Hypothalamus (tissue), 51 donors: ENCODE measurements at places on chromosomes 1 and 21.

GRCh38 chr1:104132382-104132973 is 382.8 kb downstream of the AMY1C start:
- DNase-seq: no peak

GRCh38 chr21:38260426-38260825 is 3.6 kb downstream of the KCNJ15 start:
- no peak for DNase-seq

- no peak for DNase-seq
These were observed 3.7 kb downstream of the DEDD start for GRCh38 chr1:161128591-161129420.

- no peak for DNase-seq
These were observed 18.4 kb downstream of the ERI3 start for GRCh38 chr1:44336668-44337067.

- no peak for DNase-seq
These were observed 35.1 kb downstream of the ARHGAP29 start for GRCh38 chr1:94202241-94202640.

DNA sequence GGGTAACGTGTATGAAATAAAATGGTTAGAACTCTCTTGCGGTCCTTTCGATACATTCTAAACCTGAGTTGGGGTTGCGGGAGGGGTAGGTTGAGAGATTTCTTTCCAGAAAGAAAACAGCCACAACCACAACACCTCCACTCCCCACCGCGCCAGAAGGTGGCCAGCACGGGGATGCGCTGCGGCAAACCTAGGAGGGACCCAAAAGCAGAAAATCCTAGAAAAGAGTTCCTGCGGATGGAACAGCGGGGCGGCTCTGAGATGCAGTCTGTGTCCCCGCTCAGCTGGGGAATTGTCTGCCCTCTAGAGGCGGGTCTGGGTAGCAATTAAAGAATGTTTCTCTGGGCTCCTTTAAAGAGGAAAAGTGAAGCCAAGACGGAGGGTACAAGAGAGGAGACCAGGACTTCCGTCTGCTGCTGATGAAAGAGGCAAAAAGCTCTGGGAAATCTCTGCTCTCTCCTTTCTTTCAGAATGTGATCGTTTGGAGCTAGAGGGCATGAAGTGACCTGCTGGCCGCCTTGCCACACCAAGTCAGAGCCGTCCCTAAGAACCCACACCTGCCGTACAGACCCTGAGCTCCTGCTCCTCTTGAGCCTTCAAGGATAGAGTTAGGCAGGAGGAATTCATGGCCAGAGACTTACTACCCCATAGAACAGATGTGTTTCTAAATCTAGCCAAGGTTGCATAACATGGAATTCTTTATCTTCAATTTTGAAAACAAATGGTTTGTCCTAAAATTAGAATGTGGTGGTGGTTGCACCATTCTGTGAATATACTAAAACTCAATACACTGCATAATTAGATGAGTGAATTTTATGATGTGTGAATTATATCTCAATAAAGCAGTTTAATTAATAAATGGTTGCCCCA is 46.5 kb upstream of the COA6 start:
- no peak for DNase-seq

- no peak for DNase-seq
These were observed 35.7 kb downstream of the DPT start for GRCh38 chr1:168693197-168693871.

DNA sequence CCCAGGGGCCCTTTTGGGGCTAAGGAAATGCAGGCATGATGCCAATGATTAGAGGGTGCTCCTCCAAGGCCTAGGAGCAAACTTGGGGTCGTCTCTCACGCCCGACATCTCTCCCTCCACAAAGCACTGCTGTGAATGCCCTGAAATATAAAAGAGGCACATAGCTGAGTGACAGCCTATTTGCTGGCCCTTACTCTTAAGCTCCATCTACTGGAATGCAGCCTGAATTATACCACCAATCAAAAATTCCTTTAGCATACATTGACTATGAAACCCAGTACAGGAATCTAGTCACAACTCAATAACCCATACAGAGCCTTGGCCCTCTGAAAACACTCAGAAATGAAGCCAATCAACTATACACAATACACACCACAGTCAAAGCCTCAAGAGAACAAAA is 105.5 kb downstream of the LRIG2 start:
- DNase-seq: no peak

DNA sequence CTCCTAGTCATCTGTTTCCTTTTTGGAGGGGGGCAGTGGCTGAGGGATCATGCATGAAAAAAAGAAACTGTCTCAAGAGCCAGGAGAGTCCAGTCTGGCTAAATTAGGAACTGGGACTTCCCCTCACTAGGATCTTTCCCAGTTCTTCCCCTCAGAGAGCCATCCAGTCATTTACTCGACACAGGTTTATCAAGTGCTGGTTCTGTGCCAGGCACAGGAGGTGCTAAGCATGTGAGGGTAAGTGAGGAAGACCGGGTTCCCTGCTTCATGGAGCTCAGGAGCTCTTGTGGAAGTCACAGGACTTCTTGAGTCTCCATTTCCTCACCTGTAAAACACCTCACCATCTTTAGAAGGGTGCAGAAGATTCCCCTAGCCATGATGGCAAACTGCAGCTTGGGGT is 8.6 kb upstream of the NUAK2 start:
- no peak for DNase-seq

- DNase-seq: no peak
These were observed 62.2 kb upstream of the GRIK3 start for GRCh38 chr1:37096523-37096922.

GRCh38 chr1:213984387-213985208 is 3.2 kb upstream of the PROX1 start:
- DNase-seq: no peak

- DNase-seq: no peak
These were observed 9.4 kb downstream of the SLX9 start for GRCh38 chr21:44949161-44949778.

- DNase-seq: no peak
These were observed 62.7 kb upstream of the GPR89A start for GRCh38 chr1:145545055-145545454.

- DNase-seq: no peak
These were observed 74.0 kb downstream of the TLR5 start for GRCh38 chr1:223068900-223069665.

DNA sequence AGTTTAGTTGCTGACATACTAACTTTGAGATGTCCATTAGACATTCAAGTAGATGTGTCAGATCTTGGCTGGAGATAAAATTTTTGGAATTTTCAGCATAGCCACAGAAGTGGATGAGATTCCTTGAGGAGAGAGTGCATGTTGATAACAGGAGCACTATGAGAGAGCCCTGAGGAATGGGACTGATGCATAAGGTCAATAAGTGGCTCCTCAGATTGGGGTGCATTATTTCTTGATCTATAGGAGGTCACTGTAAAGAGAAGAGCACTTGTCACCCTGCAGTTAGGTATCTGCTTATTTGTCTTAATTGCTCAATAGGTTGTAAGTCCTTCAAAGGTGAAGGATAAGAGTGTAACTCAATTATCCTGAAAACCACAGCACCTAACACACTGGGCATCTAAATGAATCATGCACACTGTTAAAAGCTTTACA is 52.0 kb upstream of the TACSTD2 start:
- no peak for DNase-seq

GRCh38 chr1:59013276-59013927 is 229.6 kb upstream of the JUN start:
- no peak for DNase-seq

DNA sequence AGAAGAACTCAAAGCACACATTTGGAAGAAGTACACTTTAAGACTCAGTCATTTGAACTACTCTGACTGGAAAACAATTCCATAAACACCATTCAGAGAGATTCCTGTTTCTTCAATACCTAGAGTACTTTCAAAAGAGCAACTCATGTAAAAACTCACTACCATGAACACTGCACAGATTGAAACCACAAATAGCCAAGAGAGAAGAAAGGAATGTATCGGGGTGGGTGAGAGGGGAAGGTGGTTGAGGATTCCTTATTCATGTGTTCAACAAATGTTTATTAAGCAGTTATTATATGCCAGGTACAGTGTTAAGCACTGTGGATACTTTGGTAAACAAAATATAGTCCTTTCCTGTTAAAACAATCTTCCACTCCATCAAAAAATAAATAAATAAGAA is 64.7 kb downstream of the NRIP1 start:
- DNase-seq: no peak

DNA sequence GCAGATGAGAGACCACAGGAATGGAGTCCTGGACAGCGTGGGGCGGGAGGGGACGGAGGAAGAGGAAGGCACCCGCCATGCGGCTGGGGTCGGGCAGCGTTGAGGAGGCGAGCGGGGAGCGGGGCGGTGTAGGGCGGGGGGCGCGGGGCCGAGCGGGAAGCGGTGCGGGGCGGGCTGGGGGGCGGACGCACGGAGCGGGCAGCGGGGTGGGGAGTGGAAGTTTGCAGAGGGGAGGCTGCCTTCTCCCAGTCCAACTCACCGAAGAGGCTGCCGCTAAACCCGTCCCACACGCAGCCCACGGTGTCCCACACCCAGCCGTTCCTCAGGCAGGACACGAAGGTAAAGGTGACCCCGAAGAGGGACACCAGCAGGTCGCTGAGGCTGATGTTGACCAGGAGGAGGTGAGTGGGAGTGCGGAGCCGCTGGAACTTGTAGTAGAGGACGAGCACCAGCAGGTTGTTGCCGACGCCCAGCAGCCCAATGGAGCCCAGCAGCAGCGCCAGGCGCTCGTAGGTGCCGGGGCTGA is 483 bp downstream of the CHML start:
- DNase-seq: peak; percentile 42

DNA sequence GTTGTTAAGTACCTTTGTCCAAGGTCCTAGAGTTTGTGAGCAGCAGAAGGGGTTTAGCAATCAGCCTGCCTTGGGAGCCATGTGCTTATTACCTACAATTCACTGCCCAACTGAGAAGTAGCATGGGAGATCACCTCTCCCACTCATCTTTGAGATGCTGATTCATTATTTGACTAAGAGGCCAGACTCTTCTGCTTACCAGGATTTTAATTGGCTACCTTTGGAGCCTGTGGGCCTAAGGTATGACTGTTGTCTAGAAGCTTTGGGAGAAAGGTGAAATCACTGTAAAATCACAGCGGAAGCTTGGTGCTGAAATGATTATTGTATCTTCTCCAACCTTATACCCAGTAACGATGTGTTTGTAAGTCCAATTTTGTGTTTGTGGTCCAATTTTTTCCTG is 213.4 kb downstream of the ST6GALNAC3 start:
- no peak for DNase-seq

GRCh38 chr1:171860696-171861095 is 19.4 kb downstream of the DNM3 start:
- no peak for DNase-seq

DNA sequence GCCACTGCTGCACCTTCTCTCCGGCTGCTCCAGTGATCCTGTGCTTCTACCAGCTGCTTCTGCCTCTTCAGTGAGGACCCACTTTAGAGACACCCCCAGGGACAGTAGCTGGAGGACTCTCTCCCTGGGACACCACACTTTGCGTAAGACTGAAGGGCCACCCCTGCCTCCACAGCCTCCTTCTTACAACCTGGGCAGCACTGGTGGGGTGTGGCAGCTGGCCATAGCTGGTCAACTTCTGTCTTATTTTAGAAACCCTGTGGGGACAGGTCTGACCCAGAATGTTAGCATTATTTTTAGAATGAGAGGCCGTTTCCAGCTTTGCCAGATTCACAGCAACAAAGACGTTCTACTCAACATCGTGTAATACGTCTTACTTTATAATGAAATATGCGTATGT is 1.1 kb upstream of the KRTAP10-9 start:
- DNase-seq: no peak

- DNase-seq: no peak
These were observed 7.5 kb upstream of the USH2A start for GRCh38 chr1:216430744-216431143.

DNA sequence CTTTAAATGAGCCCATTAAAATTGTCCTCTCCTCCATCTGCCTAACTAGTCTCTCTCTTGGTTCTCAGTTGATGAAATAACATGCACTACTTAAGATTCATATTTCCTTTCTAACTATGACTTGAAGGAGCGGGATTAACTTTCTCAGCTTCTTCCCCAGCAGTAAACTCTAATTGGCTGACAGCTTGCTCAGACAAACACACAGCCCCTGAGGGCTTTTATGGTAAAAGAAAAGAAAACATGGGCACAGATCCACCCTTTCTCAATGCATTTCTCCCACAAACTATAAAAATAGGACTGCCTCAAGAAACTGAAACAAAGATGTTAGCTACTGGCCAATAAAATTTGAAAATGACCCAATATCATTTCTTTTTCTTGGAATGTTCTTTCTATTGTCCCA is 703.1 kb downstream of the ADGRL2 start:
- DNase-seq: no peak

- DNase-seq: no peak
These were observed 45.5 kb upstream of the RASAL2 start for GRCh38 chr1:178048426-178048825.

- DNase-seq: no peak
These were observed 188.0 kb downstream of the RERE start for GRCh38 chr1:8629241-8630091.

- no peak for DNase-seq
These were observed 5.4 kb downstream of the TRIM62 start for GRCh38 chr1:33176362-33176850.

- DNase-seq: no peak
These were observed 63.1 kb downstream of the CDC42BPA start for GRCh38 chr1:227255086-227255732.

DNA sequence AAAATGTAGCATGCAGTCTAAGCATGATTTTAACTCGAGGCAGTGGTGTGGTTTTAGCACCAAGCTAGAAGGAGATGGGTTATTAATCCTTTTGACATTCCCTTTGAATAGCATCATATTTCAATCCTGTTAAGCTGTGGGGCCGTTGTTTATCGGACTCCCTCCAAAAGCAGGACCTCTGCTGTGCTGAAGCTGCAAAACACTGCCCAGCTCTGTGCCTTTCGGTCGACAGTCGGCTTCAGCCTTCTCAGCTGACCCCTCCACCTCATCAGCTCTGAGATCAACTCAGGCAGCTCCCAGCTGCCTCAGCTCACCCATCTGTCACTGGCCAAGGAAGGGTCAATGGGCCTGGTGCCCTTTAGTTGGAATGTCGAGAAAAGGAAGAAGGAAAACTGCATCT is 95.5 kb downstream of the KAZN start:
- no peak for DNase-seq

DNA sequence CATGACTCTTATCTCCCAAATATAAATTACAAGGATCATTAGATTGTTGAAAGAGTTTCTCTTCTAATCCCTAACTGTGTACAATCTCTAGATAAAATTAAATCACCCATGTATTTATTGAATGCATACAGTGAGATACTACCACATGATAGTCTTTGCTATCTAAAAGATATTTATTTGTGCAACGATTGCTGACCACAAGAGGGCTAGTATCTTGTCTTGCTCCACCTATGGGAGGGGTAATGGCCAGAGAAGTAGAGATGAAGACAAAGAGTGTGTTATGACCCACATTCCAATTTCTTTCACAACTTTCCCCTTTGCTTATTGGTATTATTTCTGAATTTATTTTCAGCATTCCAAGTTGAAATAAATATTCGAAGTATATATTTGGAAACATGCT is 13.7 kb downstream of the PYHIN1 start:
- DNase-seq: no peak
